ENCODE measurements at places on chromosomes 7 and 10.

GRCh38 chr7:1895664-1896515 lies 225.8 kb downstream of the ELFN1 start:
- no peak for DNase-seq

DNA sequence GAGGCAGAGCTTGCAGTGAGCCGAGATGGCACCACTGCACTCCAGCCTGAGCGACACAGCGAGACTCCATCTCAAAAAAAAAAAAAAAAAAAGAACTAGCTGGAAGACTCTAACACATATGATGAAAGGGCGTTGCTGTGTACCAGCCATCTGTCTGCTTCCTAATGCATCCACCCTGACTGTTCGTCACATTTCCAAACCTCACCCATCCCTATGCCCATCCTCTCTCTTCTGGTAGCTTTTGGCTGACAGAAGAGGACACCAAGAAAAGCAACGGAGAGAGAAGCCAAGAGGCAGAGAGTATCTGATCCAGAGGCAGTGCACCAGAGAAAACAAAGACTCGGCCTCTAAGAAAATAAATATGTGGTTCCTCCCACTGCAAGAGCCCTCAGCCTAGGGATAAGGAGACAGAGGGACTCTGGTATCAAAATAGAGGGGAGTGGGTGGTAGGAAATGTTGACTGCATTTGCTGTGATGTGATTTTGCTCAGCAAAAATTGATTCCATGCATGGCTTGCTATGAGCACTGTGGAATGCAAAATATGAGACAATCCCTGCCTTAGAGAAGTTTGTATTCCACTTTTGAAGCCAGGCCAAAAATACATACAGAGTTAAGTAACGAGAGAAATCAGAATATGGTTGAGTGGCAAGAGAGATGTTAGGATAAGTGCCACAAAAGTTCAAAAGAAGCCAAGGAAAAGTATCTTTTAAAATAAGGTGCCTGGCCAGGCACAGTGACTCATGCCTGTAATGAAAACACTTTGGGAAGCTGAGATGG lies 100.8 kb upstream of the STK17A start:
- DNase-seq, result no peak

DNA sequence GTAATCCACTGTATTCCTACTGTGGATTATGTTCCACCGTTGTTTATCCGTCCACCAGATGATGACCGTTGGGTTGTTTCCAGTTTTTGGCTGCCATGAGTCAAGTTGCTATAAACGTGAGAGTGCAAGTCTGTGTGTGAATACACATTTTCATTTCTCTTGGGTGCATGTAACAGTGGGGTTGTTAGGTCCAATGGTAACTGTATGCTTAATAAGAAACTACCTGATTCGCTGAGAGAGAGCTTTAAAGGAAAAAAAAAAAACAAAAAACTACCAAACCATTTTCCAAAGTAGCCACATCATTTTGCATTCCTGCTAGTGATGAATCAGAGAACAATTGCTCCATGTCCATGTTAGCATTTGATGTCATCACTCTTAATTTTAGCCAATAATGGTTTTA lies 15.9 kb downstream of the UBN2 start:
- DNase-seq, result no peak

DNA sequence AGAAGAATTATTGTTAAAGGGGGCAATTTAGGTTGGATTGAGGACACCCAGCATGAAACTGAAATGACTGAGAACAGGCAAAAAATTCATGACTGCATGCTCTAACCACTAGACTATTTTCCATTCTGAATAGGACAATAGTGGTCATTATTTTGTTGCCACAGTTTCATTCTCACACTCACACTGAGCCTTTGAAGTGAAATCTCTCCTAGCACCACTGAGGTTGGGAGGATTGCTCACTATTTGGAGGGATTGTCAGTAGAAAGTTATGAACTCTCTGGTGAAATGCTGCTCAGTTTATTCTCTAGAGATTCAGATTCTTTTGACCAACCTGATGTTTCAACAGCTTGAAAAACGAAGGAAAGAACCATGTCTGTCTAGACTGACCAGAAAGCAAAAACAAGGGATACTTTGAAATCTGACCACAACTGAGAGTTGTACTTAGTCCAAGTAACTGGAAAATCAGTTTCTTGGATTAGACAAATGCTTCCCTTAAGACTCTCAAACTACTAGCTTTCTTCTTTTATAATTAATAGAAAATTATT lies 191.2 kb downstream of the DYNC1I1 start:
- no peak for DNase-seq

- no peak for DNase-seq
These were observed 212.2 kb downstream of the BMPER start for GRCh38 chr7:34117573-34117972.

DNA sequence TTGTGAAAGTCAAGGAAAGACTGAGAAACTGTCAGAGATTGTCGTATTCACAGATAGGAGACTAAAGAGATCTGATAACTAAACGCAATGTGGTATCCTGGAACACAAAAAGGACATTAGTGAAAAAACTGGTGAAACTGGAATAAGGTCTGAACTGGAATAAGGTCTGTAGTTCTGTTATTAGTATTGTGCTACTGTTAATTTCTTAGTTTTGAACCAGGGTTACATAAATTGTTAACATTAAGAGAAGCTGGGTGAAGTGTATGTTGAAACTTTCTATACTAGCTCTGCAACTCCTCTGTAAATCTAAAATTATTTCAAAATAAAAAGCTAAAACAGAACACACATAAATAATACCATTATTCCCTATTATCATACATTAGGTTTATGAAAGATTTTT lies 3.4 kb upstream of the NT5C2 start:
- no peak for DNase-seq

DNA sequence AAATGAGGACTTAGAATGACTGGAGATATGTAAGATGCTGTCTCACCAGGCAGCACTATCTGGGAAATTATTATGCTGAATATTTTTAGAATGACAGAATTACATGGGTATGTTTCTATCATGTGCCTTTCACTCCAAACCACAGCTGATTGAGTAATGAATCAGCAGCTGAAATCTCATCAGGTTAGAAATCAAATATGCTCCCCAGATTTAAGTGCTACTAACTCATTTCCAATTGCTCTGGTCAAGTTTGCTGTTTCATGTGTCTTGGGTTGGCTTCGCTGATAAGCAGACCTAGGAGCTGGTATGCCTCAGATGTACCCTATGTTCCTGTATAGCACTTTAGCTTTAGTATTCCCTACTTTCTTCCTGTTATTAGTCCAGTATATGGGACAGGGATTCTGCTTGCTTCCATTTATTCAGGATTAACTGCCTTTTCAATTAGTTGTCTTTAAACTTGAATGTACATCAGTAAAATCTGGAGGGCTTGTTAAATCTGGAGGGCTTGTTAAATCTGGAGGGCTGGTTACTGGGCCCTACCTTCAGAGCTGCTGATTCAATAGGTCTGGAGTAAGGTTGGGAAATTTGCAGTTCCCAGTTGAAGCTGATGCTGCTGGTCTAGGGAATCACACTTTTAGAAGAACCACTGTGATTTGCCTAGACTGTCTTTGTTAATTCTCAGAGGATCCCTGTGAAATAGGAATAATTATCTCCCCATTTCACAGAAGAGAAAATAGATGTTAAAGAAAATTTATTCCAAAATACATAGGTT lies 172.9 kb downstream of the DKK1 start:
- no peak for DNase-seq

DNA sequence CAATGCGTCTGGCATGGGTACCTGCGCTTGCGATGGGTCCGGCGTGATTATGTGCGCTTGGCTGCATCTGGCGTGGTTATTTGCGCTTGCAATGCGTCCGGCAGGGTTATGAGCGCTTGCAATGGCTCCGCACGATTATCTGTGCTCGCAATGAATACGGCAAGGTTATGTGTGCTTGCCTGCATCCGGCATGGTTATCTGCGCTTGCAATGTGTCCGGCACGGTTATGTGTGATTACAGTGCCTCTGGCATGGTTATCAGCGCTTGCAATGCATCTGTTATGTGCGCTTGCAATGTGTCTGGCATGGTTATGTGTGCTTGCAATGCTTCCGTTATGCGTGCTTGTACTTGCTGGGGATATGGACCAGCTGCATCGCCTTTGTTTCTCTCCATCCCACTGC lies 37.7 kb downstream of the RBAK start:
- DNase-seq, result no peak

- DNase-seq, result no peak
These were observed 170.2 kb downstream of the SKAP2 start for GRCh38 chr7:26694141-26694540.

GRCh38 chr7:80827239-80827633 lies 91.6 kb downstream of the SEMA3C start:
- no peak for DNase-seq

- DNase-seq, result no peak
These were observed 355.9 kb downstream of the KCNMA1 start for GRCh38 chr10:77281719-77282118.

DNA sequence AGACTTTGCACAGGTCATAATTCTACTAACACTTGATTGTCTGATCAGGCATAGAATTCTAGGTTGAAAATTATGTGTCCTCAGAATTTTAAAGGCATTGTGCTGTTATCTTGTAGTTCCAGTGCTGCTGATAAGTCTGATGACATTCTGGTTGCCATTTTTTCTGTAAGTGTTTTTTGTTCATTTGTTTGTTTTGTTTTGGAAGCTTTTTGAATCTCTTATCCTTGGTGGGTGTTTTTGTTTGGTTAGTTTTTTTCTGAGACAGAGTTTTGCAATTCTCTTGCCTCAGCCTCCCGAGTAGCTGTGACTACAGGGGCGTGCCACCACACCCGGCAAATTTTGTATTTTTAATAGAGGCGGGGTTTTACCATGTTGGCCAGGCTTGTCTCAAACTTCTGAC lies 178.9 kb downstream of the CCDC71L start:
- no peak for DNase-seq

DNA sequence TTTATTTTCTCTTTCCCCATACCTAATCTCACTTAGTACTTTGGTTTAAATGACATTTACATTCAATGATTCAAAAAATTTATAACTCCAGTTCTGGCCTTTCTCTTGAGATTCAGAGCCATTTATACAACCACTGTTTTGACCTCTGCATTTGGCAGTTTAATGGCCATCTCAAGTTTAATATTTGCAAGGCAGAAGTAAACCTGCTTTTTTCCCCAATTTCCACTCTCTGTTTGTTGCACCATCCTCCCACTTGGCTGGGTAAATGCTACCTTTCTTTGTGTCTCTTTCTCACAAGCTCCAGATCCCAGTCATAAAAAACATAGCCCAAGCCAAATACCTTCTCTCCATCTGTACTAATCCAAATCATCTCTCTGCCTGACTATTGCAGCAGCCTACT lies 315.2 kb upstream of the MTPN start:
- DNase-seq, result no peak

DNA sequence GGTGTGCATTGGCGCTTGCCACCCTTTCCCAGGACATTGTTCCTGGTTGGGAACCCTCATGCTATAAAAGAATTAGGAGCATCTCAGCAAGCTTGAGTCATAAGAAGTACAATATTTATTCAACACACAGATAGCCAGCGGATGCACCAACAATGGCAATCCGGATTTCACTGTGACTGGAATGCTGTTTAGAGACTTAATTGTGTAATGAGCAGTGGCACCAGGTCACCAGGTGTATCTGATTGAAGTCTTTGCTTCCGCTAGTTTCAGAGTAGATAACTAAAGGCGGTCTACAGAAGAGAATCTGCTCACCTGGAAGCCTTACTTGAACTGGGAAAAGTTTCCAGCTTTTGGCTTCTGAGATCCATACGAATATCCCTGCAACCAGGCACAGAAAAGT lies 772.3 kb upstream of the GHITM start:
- no peak for DNase-seq

DNA sequence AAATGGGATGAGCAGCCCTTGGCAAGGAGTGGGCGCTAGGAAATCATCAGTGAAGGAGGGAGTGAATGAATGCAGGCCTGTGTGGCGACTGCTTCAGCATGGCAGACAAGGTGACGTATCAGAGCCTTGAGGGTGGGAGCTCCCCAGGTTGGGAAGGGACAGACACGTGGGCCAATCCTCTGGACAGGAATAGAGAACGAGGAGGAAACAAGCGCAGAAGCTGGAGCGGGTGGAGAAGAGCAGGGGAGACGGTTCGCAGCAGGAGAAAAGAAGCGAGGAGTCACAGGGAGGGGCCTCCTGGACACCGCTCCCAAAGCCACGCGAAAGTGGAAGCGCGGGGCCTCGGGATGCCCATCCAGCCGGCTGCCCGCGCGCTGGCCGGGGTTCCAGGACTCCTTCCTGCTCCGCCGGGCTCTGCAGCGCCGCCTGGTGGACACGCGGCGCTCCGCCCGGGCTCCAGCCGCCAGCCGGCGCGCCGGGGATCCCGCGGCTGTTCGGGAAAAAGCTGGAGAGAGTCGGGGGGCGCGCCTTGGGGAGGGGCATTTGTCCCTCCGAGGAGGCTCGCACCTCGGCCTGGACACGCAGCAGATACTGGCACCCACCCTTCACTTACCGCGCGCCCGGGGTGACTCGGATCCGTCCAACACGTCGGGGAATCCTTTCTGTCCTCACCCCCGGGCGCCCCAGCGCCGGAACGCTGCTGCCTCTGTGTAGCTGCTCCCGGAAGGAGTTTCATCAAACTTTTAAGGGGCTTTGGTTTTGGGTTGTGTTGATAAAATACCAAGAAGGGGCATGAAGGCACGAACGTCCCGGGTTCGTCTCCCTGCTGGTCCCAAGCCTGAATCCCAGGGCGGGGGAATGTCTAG lies 6.3 kb downstream of the ZNF503 start:
- DNase-seq, result no peak

DNA sequence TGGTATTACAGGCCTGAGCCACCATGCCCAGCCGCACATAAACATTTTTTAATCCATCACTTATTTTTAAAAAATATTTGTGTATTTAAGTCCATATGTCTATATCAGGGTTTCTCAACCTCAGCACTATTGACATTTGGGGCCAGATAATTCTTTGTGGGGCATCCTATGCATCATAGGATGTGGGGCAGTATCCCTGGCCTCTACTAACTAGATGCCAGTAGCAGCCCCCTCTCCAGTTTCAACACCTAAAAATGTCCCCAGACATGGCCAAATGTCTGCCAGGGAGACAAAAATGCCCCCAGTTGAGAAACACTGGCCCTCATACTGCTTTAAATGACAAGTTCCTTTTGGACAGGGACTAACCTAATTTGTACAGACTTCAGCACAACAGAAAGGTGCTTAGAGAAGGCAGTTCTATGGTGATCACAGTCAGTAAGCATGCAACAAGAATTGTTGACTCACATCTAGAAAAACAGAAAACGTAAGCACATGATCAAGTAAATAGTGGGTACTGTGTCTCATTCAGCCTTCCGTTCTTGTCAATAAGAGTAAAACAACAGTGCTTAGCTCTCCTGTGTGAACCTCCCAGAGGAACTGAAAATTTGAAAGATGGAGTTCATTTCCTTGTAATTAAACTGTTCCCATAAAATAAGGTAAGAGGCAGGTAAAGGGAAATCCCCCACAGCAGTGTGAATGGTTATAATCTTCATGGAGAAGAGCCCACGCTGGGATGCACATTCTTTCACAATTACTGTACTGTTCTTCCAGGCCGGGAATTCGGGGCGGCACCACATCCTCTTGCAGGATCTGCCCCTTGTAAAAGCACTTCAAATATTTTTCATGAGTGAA lies 17.3 kb upstream of the ADRB1 start:
- DNase-seq, result no peak

DNA sequence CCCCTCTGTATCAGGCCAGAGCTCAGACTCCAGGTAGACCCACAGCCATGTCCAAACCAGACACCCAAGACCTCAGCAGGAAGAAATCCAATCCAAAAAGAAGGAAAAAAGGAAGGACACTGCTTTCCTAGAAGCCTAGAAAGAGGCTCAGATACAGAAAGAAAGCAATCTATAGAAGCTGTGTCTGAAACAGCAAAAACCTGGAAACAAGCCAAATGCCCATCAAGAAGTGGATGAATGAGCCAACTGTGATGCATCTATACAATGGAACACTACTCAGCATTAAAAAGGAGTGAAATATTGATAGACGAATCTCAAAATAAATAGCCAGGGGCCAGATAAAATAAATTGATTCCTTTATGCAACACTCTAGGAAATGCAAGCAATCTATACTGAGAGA lies 31.6 kb downstream of the GRB10 start:
- DNase-seq, result no peak

Measured in activated gamma-delta T cell treated with anti-CD3 and anti-CD28 coated beads, Interleukin-2, amount 50 U/mL, for 16 hours (primary cell).